ENCODE measurements at places on chromosomes 16 and 17. TPM values are rescaled to one million over a fixed set of nuclear protein-coding genes. Genes with fewer than 3 reads are reported as not detected.

C16orf95 gene
- 8.3 TPM for total RNA-seq

SLC38A8 gene
- total RNA-seq: not detected

MYH1 gene
- total RNA-seq: not detected

GSG1L gene
- not detected for total RNA-seq

ZDHHC1 gene
- 7.6 TPM for total RNA-seq

CCL1 gene
- total RNA-seq: not detected

SMIM36 gene
- total RNA-seq: not detected

DHODH gene
- total RNA-seq: 12.3 TPM

CCDC144A gene
- total RNA-seq: 0.88 TPM

CLEC18C gene
- 0.08 TPM for total RNA-seq

EVI2A gene
- total RNA-seq: not detected

SOX15 gene
- total RNA-seq: 0.18 TPM

TCAP gene
- 1.0 TPM for total RNA-seq

DCUN1D3 gene
- 4.2 TPM for total RNA-seq

SEPTIN1 gene
- total RNA-seq: 1.9 TPM

LONP2 gene
- total RNA-seq: 28.8 TPM

NPTX1 gene
- total RNA-seq: 115 TPM

HS3ST3A1 gene
- total RNA-seq: not detected

NTN3 gene
- 0.05 TPM for total RNA-seq

PRKAR1A gene
- total RNA-seq: 171 TPM

CMTR2 gene
- 14.7 TPM for total RNA-seq
